NCI-H1436 (cell line): ENCODE measurements at places on chromosomes 16 and 17.

GRCh38 chr17:45368651-45369050, 51.8 kb upstream of the MAP3K14 start:
- DNase-seq, result no peak

GRCh38 chr16:81461243-81461642, 16.6 kb downstream of the CMIP start:
- no peak for DNase-seq

- DNase-seq, result no peak
Observed at GRCh38 chr17:21300601-21301571, 16.4 kb downstream of the MAP2K3 start.

- DNase-seq, result no peak
Observed at GRCh38 chr16:74760007-74760767, 14.4 kb downstream of the FA2H start.

GRCh38 chr17:55577687-55578086, 66.4 kb upstream of the SMIM36 start:
- no peak for DNase-seq

GRCh38 chr17:41650794-41651624, 26.6 kb upstream of the KRT17 start:
- DNase-seq, result no peak

GRCh38 chr17:79833744-79834564, 5.3 kb downstream of the CBX4 start:
- no peak for DNase-seq

GRCh38 chr17:6507535-6507934, 48.8 kb downstream of the PITPNM3 start:
- DNase-seq, result no peak
